ENCODE measurements at places on chromosomes 5 and 9.
A peak's percentile ranks its signal among the peaks of the same experiment; 100 is the strongest.

DNA sequence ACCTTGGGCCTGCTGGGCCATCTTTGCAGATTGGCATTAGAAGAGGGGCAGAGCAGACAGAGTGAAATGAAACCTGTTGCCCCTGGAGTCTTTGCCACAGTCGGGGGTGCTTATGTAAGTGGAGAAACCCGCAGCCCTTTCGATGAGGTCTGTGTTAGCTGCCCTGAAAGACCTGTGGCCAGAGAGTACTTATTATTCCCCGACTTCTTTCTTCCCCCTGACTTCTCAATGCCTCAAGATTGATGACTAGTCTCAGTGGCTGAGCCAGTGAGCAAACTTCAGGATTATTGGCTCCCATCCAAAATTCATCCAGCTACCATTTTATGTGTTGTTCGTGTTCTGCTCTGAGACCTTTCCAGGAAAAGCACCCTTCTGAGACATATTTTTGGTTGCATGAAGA lies 7.6 kb downstream of the NTRK2 start:
- no peak for DNase-seq

DNA sequence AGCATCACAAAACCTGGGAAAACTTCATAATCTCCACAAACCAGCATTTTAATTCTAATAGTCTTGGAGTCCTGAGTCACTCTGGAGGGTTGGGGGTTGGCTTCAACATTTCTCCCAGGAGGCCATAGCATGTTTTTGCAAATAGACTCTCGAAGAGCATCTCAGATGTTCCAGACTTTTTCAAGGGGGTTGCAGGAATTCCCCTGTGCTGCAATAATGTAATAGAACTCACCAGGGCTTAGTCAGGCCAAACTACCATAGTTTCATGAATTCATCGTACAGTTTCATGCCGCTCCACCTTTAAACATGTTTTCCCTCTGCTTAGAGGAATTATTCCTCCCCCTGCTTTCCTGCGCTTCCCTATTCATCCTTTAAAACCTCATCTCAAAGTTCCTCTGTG lies 499.5 kb upstream of the KLF4 start:
- no peak for DNase-seq

DNA sequence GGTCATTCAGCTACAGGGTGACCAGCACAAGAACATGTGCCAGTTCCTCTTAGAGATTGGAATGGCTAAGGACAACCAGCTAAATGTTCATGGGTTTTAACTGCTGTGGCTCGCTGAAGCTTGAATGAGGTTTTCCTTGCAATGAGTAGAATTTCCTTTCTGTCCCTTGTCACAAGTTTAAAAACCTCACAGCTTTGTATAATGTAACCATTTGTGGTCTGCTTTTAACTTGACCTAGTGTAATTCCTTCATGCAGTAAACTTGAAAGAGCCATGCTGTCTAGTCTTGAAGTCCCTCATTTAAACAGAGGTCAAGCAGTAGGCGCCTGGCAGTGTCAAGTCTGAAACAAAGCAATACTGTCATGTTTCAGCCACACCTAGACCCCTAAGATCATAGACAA lies 181.3 kb upstream of the DMRT1 start:
- no peak for DNase-seq

- no peak for DNase-seq
Measured at GRCh38 chr5:60356745-60357144, 343.2 kb downstream of the DEPDC1B start.

- no peak for DNase-seq
Measured at GRCh38 chr5:150527808-150528207, 19.9 kb downstream of the NDST1 start.

GRCh38 chr9:100324594-100325200 lies 28.0 kb downstream of the TEX10 start:
- peak; percentile 43 for DNase-seq

GRCh38 chr5:88805151-88805784 lies 77.7 kb downstream of the MEF2C start:
- no peak for DNase-seq

GRCh38 chr9:69028754-69029153 lies 6.8 kb upstream of the FXN start:
- DNase-seq, result no peak

GRCh38 chr9:35397216-35397698 lies 92.7 kb upstream of the RUSC2 start:
- no peak for DNase-seq

DNA sequence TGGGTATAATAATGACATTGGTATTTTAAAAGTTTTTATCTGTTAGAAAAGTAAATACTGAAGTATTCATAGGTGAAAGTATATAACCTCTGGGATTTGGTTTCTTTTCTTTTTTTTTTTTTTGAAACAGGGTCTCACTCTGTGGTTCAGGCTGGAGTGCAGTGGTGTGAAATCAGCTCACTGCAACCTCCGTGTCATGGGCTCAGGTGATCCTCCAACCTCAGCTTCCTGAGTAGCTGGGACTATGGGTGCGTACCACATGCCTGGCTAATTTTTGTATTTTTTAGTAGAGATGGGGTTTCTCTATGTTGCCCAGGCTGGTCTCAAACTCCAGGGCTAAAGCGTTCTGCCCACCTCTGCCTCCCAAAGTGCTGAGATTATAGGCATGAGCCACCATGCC lies 7.2 kb downstream of the HSDL2 start:
- no peak for DNase-seq

- peak; percentile 1 for DNase-seq
Measured at GRCh38 chr5:104513121-104513602, 950.6 kb upstream of the NUDT12 start.

DNA sequence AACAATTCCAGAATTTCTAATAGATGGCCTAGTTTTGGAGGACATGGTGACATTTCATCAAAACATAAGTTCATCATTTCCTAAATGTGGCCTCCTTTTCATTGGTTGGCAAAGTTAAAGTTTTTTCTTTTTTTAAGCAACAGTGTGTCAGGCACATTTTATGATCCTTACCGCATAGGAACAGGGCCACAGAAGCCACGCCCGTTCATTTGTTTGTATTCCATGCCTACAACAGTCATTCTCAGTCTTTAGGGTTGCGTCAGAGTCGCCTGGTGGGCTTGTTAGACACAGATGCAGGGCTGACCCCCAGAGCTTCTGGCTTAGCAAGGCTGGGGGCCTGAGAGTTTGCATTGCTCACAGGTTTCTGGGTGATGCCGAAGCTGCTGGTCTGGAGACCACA lies 130.2 kb downstream of the HSD17B3 start:
- no peak for DNase-seq

GRCh38 chr9:72424131-72424530 lies 59.1 kb upstream of the ZFAND5 start:
- no peak for DNase-seq

DNA sequence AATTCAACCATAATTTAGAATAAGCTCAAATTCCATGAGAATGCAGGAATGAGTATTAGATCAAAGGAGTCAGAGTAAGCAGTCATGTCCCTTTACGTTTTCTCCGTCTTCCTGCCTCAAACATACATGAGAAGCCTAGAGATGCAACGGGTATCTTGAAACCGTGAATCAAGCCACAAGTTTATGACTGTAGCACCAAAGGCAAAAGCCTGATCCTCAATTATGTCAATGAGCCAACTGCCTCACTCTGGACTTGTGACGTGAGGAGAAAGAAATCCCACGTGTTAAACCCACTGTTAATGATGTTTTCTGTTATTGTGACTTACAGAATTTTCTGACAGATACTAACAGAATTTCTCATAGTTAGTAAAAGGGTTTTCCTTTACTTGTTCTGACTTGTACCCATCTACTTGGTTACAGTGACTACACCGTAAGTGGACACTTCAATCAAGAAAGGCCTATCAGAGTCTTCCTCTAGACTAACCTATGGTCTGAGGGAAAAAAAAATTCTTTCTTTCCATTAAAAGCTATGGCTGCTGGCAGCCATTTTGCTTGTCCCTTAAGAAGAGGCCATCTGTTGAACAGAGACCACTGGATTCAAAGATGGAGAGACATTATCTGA lies 35.3 kb upstream of the HK3 start:
- no peak for DNase-seq

DNA sequence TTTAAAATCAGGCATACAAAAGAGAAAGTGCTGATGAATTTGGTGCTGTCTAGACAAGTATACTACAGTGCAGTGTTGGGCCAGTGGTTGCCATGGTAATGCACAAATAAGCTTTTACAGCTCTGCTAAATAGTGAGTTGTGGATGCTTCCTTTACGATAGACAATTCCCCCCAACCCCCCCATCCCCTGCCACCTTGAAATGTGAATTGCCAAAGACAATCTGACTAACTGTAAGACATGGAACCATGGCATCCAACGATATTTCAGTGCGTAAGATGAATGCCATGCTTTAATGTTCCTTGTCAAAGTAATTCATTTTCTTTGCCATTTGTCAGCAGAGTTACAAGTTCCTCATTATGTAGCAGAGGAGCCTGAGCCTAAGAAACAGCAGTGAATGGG lies 91.5 kb upstream of the NREP start:
- no peak for DNase-seq

DNA sequence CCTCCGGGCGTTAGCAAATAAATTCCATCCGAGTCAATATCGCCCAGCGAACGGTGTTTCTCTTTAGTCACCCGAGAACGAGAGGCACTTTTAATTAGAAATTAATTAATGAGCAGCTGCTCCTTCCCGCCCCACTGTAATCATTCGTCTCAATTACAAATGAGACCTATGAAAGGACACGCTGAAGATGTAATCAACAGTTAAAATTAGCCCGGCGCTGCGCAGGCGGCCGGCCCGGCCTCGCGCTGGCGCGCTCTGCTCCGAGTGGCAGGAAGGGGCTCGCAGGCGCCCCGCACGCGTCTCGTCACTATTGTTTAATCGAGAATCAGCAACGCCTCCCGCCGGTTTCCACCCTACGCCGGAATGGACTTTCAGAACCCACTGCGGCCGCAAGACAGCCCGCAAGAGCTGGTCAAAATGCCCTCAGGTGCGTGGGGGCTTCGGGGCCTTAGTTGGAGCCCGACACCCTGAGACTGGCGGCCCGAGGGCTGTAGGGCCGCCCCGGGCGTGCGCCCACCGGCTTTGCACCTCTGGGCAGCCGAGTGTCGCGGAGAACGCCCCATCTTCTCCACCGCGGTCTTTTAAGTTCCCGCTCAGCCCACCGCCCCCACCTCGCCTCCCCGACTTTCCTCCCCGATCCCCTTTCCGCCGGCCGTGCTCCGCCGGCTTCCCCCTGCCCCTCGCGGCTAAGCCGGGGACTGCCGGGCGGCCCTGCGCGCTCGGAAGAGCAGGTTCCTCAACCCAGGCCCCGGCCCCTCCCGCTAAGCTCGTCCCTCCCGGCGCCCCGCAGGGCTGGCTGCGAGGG lies 597 bp upstream of the IRX4 start:
- DNase-seq, result no peak

- no peak for DNase-seq
Measured at GRCh38 chr5:128343168-128343567, 194.9 kb downstream of the FBN2 start.

GRCh38 chr9:136434580-136435169 lies 5.0 kb downstream of the INPP5E start:
- DNase-seq, result no peak

- DNase-seq, result no peak
Measured at GRCh38 chr5:143311955-143312354, 91.5 kb downstream of the NR3C1 start.

GRCh38 chr5:151532416-151532815 lies 58.7 kb downstream of the FAT2 start:
- no peak for DNase-seq

- DNase-seq, result no peak
Measured at GRCh38 chr9:21381448-21382339, 3.5 kb downstream of the IFNA2 start.

DNA sequence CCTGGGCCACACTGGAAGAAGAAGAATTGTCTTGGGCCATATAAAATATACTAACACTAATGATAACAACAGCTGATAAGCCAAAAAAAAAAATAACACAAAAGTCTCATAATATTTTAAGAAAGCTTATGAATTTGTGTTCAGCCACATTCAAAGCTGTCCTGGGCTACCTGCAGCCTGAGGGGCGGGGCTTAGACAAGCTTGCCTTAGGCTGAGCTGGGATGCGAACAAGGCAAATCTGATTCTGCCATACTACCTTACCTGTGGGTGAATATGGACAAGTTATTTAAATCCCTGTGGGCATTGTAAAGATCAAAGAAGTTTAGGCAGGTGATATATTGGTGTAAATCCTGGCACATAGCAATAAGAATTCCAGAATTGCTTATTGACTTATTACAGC lies 212.3 kb upstream of the ATP10B start:
- DNase-seq, result no peak

DNA sequence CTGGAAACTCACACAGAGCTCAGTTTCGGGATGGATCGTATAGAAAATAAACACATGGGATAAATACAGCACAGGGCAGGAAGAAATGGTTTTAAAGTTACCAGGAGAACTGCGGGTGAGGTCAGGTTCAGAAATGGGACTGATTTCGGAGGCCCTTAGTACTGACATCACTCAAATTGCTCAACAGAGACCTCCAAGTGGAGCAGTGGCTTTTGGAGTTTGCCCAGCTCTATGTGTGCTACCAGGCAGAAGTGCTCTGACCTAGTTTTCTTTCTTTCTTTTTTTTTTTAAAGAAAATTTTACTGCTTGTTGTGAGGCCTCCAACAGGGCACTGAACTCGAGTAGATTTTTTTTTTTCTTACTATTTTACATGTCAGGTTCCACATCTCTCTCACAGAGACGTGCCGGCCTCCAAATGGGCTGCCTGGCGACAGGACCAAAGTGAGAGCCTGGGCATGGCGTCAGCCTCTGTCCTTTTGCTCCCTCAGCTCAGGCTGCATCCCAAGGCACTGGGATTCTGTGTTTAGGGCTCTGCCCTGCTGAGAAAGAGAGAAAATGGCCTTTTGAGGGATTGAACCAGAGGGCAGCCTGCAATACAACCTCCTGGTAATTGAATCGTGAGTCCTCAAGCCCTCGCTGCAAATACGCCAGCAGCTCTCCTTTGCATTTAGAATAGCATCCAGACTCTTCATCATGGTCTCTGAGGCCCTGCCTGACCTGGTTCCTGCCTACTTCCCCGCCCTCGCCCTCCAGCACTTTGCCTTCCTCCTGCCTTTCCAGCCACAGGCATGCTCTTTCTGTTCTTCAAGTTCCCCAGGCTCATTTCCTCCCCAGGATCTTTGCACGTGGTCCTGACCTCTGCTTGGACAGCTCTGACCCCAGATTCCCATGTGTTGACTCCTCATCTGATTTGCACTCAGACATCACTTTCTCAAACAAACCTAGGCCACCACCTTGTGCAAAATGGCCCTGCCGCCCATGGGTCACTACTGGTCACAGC lies 173.5 kb downstream of the FGF1 start:
- DNase-seq, result no peak

DNA sequence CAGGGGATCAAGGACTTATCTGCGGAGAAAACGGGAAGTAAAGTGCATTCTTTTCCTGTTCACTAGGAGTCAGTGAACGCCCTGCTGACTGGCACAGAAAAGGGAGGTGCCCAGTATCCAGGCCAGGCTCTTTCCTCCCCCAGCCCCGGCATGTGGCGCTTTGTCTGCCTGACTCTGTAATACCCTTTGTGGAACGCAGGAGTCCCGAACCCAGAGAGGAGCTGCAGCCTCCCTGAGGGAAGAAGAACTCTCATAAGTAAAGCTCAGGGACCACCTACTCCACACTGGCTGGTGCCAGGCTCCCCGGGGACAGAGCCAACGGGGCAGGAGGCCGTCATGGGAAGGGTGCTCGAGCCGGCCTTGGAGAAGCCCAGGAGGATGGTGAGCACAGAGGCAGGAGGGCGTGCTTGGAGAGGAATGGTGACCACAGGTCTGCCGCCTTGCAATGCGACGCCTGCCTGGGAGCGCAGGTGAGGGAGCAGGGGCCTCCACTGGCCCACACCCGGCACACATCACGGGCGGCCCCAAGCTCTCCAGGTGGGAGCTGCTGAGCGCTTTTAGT lies 31.5 kb downstream of the VAV2 start:
- no peak for DNase-seq

- peak; percentile 4 for DNase-seq
Measured at GRCh38 chr5:24644761-24645160, at the start of gene CDH10. Gene CDH10 (minus strand): TSS chr5:24644978. CDS start chr5:24593490, 51,488 bp downstream.
